Naive thymus-derived CD8-positive, alpha-beta T cell (primary cell): ENCODE measurements at places on chromosomes 13 and 19. TPM values are rescaled to one million over a fixed set of nuclear protein-coding genes. Genes with fewer than 3 reads are reported as not detected.

DNA sequence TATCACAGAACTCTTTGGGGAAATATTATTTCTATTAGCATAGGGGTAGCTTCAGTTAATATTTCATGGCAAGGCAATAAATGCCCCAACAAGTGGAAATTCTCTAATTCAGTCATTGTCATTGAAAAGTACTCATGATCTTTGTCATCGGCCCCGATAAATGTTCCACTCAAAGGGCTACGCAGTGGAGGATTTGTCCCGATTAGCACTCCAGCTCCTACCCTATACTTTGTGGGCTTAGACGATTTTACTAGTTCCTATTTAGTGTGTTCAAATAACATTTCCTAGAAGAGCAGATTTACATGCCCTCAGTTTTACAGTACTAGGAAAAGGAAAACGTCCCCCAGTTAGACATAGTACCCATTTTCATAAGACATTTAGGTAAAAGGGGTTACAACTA, 38.0 kb upstream of the ATP12A start:
- DNase-seq: no peak

DNA sequence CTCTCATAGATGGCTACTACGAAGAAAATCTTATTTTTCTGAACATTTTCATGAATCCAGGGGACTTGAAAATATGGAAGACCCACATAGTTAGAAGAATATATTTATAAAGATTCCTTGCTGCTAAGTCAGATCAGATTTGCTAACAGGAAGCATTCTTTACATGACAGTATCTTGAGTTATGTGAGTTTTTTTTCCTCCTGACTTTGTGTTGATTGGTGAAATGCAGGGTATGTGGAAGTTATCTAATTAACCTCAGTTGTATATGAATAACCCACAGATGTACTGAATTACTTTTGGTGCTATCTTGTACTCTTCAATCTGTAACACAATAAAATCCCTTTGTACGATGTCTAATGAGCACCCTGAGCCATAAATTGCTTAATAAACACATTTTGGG, 53.8 kb downstream of the ESD start:
- DNase-seq: no peak

DNA sequence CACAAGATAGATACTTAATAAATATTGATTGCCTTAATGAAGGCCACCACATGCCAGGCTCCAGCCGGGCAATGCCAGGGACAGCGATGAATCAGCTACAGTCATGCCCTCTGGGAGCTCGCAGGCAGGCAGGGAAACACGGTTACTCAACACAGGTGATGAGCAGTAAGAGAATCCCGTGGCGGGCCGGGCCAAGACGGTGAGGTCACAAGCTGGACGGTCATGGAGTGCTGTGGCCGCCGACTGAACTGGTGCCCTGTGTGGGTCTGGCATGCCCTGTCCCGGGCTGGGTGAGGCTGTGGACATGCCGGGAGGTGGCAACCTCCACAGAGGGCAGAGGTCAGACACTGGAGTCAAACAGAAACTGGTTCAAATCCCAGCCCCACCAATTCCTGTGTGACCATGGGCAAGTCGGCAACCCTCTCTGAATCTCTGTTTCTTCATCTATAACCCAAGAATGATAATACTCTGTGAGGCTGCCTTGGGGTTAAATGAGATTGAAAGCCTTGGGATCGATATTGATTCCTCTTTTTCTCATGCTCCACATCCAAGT, 13.2 kb upstream of the PAK4 start:
- no peak for DNase-seq

GRCh38 chr13:37701306-37701705, 102.7 kb upstream of the POSTN start:
- no peak for DNase-seq

DNA sequence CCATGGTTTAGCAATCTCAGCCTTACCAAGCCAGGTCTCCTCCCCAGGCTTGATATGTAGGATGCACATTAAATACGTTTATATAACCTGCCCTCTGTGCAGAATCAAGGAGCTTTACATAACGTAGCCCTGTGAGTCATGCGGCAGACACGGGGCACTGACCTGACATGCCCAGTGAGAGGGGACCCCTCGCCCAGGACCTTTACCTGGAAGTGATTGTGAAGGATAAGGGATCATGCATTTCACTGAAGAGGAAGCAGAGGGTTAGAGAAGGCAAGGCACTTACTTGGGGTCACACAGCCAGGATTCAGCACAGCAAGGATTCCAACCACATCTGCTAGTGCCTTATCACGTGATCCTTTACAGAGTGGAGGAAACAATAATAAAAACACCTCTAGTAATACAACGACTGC, 18.9 kb upstream of the FOSB start:
- no peak for DNase-seq

DNA sequence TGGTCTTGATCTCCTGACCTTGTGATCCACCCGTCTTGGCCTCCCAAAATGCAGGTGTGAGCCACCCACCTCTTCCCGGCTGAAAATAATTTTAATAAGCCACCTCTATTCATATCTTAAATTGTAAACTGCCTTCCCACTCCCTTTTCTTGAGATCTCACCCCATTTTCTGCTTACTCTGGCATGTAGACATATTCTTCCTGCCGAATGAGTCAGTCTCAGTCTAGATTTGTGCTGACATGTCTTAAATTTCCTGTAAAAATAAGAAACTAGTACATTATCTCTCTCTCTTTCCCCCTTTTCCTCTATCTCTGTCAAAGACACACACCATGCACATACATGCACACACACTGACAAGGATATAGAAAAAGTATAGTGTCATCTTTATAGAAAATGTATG, 60.9 kb downstream of the THSD1 start:
- DNase-seq: no peak

- DNase-seq: no peak
These were observed 601 bp upstream of the ZNF749 start for GRCh38 chr19:57434386-57435061.

- no peak for DNase-seq
These were observed 25.4 kb downstream of the ZNF90 start for GRCh38 chr19:20103091-20103740.

- no peak for DNase-seq
These were observed 27.6 kb downstream of the ARHGEF18 start for GRCh38 chr19:7376151-7376852.

GRCh38 chr19:18408053-18408476, 10.6 kb upstream of the LRRC25 start:
- DNase-seq: no peak

GRCh38 chr13:108322206-108322824, 52.8 kb downstream of the TNFSF13B start:
- DNase-seq: no peak

- no peak for DNase-seq
These were observed 431.4 kb downstream of the TBC1D4 start for GRCh38 chr13:75050419-75051046.

DNA sequence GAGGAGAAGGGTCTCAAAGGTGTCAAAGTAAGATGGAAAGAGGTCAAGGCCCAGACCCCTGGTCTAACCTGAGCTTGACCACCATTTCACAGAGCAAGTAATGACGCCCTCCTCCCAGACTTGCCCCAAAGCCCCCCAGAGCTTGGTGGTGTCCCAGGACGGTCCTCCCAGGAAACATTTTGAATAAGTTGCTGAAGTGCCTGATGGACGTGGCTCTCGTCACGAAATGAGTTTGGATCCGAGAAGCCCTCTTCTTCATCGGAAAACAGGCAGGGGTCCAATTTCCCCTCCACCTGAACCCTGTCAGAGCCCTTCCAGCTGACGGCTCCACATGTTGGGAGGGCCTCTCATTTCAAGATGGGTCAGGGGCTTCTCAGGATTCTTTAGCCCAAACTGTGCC, 54.5 kb upstream of the TPM4 start:
- DNase-seq: no peak

DNA sequence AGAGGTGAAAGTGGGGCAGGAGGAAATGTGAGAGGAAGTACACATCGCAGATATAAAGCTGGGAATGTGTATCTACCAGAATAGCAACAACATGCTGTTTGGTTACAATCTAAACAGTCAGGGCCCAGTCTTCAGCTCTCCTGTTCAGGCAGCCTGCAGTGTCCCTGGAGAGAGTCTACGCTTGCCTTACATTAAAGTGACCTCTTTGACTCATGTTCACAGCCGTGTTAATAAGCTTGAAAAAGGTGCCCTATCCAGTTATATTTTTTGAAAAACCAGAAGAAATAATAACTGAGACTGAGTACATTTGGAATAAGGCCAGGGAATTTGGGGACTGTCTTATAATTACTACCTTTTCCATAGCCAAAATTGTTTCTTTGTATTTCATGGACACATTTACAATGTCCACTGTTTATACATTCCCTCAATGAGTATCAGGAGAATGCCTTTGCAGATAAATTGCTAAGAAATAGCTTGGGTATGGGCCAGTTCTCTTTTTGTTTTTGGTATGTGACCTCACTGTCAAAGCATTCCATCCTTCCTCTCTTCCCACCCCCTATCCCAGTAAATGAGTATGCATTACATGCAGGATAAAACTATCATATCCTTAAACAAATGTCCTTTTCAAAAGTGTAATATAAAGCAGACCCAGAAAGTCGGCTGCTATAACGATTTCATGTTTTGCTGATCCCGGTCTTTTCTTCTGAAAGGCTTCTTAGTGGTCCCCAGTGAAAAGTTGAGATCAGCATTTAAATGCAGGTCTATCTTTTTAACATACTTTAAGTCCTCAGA, 82.6 kb downstream of the PCDH9 start:
- DNase-seq: no peak

DNA sequence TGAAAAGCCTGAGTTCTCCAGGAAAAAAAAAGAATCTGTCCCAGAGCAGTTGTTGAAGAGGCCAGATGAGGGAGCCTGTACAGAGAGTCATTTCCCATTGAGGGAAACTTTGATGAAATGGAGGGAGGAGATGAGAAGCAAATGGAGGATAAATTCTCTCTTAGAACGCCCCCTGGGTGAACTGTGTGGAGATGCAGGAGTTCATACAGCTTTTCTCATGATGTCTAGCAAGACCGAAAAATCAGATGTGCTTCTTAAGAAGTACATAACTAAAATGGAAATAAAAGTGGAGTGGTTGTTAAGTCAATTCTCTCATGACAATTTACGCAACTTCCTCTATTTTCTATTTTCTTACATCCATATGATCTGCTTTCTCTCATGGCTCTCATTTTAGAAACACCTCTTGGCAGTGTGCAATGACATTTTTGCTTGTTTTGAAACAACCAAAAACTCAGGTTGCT, 1263.1 kb downstream of the PCDH9 start:
- no peak for DNase-seq

Gene CEACAM21
- 59.1 TPM for total RNA-seq

Gene GJB6
- total RNA-seq: 4.9 TPM

Gene SPACA4
- total RNA-seq: not detected

Gene SPTBN4
- total RNA-seq: 0.62 TPM

Gene F10
- total RNA-seq: not detected
